T-helper 1 cell (primary cell): ENCODE measurements at places on chromosomes 6 and 20.
A peak's percentile ranks its signal among the peaks of the same experiment; 100 is the strongest.

DNA sequence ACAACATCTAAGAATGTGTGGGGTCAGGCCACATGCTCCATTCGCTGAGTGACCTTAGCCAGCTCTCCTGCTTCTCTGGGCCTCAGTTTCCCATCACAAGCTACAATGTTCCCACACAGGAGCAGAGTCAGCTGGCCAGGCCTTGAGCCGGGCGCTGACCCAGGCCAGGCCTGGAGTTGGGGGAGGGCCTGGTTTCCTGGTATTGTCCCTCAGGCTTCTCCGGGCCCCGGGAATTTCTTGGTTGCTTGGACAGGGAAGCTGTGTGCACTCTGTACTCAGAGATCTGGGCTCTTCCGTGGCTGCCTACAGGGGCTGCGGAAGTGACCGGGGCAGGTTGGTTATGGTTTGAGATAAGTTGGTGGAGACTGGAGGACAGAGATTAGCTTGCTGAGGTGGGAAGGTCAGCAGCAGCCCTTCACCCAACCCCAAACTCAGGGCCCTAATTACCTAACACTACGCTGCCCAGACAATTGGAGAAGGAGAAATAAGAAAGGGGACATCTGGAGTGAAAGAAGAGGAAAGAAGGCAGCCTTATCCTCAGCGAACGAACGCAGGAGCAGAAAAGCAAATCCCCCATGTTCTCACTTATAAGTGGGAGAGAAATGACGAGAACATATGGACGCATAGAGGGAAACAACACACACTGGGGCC is 6.2 kb downstream of the TGM2 start:
- DNase-seq: no peak

- no peak for DNase-seq
These were observed 246.5 kb downstream of the TBX18 start for GRCh38 chr6:84517741-84518530.

GRCh38 chr6:28863604-28864325 is 60.0 kb downstream of the TRIM27 start:
- DNase-seq: peak; percentile 72

DNA sequence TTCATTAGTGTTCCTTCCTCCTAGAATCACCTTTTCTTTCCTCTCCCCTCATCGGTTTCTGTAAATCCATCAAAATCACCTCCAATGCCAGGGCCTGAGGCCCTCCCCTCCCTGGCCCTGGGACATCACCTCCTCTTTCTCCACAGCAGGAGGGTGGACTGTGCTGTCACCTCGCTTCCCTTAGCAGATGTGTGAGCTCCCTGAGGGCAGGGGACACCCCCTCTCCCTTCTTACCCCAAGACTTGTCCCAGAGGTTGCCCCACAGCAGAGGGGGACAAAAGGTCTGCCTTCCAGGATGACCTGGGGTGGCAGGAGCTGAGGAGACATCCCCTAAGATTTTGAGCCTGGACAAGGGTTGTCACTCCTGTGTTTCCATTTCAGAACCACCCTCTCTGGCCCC is 5.9 kb downstream of the ULBP1 start:
- DNase-seq: no peak

- DNase-seq: no peak
These were observed 53.0 kb downstream of the SNAP25 start for GRCh38 chr20:10271494-10272219.

DNA sequence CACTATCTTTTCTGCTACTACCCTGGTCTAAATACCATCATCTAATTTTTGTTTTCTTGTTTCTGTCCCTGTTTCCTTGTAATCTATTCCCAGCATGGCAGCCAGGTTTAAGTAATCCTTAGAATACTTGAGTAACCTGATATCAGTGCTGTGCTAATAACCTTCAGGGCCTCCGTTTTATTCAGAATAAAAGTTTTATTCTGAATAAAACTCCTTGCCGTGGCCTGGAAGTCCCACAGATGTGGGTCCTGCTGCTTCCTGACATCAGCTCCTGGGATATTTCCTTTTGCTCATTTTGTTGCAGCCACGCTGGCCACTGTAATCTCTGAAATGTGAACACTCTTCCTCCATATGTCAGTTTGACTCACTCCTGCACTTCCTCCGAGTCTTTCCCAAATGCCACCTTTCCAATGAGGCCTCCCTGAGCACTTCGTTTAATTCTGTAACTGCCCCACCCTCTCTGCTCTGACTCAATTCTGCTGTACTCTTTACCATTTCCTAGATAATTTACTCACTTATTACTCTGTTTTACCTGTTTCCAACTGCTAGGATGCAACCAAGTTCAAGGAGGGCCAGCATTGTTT is 114.0 kb upstream of the FOXA2 start:
- DNase-seq: no peak

- DNase-seq: no peak
These were observed 271.5 kb downstream of the FOXA2 start for GRCh38 chr20:22312744-22313346.

DNA sequence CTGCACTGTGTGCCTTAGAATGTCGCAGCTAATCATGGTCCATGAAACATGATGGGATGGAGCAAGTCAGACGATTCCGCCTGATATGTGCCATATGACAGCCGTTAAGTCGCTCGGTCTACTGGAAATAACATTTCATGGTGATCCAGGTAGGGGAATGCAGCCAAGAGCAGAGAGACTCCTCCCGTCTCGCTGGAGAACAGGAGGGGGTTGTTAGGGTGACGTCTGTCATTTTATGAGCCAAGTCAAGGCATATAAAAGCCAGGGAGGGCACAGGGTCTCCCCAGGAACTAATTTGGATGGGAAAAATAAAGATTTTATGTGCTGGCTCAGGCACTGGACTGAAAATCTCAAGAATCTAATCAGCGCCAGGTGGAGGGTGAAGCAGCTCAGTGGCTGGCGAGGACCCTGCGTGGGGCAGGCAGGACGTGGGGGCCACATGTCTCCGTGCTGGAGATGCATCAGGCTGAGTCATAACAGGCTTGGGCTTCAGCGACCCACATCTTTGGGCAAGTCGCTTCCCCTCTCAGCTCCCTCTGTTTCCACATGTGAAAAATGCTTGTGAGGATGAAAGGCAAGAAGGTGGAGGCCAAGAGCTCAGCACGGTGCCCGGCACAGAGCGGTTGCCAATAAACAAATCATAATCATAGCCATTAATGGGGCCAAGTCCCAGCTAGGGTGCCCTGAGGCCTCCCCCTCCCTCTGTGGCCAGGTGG is 234.6 kb downstream of the ANKRD60 start:
- DNase-seq: no peak

- no peak for DNase-seq
These were observed 306.9 kb downstream of the LRFN2 start for GRCh38 chr6:40280231-40280630.

- no peak for DNase-seq
These were observed 19.3 kb upstream of the AHCY start for GRCh38 chr20:34322267-34323105.

DNA sequence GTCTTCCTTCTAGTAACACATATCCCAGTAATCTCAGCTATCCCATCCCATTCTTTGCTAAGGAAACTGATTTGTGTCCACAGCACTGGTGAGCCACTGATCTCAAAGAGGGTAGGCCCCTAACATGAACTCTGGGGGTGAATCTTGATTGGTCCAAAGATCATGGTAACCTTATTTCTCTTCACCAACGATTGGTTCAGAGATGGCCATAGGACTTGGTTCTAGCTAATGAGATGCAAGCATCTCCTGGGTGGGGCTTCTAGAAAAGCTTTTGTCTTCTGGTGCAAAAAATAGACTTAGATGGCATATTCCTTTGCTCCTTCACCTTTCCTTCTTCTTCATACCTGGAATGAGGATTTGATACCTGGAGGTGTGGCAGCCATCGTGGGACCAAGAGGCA is 43.8 kb upstream of the SIRPA start:
- DNase-seq: no peak

DNA sequence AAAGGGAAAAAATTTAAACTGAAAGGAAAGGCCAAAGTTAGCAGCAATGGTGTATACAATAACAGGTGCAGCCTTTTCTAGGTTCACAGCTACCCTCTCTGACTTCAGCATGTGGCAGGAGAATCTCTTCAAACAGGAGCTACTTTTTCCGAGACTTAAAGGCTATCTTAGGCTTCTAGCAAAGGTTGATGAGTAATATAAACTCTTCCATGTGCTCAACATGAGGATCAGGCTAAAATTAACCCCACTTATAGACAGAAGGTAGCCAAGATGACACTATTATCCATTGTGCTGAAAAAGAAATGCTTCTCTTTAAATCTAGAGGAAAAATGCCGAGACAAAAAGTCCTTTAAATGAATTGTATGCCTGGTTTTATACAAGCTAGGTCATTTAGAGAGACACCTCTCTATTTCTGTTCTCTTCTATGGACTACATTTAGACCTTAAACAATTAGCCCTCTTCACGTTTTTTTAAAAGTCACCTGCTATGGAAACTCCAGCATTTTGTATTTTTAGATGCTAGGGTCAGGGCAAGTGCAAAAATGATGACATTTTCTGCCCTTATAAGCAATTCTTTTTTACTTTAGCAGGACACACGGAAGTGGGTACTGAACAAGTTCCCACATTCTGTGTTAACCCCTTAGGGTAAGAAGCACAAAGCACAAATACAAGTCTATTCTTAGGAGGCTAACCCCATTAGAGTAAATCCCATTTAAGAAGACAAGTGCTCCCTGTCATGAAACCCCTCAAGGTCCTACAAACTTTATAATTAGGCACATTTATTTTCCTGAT is 216.8 kb upstream of the CITED2 start:
- no peak for DNase-seq

- DNase-seq: no peak
These were observed 180.1 kb upstream of the PDE10A start for GRCh38 chr6:165843121-165843520.

DNA sequence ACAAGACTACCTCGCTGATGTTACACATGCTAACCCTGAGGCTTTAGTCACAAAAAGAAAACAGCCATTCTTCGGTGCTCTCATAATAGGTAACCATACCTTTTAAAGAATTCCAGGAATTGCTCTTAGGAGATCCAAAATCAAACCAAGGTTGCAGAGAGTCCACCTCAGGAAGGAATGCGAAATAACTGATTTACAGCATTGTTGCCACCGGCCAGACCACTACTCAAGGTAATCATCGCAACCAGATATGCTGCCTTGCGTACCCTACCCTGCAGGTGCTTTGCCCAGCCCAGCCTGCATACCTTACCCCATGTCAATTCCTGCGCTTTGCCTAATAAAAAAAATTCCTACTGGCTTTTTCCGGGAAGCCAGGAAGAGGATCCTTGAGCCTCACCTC is 27.0 kb downstream of the NUP153 start:
- no peak for DNase-seq

DNA sequence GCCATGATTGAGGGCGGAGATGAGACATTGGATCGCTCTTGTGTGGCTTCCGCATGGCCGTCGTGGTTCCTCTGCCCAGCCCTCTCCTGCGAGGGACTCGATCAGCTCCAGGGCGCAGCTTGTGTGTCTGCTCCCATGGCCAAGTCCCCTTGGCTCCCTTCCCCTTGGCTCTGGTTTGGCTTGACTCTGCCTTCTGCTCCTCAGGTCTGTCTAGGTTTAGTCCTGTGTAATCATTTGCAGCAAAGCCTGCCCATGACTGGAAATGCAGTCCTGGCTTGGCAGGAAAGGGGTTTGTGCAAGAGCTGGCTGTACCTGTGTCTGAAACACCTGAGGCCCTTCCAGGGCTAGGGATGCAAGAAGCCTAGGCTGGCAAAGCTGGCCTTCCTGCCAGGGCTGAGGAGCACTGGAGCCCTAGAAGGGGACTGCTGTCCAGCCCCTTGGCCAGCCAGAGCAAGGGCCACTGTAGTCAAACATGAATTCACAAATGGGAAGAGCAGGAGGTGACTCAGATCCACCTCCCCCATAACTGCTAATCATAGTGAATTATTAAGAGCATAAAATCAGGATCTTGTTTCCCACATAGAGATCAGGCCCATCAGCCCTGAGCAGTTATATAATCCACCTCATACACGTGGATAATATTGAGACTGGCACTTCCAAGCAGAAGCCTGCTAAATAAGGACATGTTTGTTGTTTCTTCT is 196.8 kb downstream of the FARS2 start:
- DNase-seq: no peak

DNA sequence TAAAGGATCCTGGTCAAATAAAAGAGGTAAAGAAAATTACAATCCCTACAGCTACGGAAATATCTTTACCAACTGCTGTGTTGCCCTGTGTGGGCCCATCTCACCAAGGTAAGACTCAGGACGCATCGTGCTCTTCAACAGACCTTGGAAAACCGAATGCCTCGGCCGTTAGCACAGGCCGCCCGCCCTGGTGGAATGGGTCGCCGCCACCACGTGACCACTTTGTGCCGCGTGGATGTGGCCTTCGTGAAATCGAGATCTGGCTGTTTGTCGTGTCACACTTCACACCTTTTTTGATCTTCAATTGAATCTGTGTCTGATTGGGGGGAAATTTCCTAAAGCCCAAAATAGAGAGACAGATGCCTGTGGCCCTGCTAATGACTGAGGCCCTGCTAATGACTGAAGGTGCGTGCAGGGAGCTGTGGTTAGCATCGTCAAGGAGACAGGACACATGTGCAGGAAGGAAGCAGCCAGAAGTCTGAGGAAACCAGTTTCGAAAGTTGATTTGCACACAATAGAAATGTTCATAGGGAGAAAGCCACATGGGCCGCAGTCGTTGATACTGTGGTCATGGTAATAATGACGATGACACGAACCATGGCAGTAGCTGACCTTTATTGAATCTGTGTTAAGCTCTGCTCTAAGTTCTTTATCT is 175.7 kb upstream of the SNX9 start:
- DNase-seq: peak; percentile 62

DNA sequence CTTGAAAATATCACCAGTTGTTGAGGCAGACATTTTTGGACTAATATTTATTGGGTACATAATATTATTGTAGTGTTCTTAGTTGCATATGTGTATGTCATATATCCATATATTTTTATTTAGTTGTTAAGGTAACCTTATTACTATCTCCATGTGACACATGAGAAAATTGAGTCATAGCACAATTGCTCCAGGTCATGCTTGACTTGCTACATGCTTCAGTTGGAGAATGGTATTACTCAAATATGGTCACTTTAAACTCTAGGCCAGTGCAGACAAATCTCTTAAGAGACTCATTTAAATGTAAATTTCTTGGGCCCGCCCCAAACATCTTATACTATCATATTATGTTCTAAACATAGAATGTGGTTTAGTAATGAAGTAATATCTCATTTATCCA is 246.1 kb downstream of the RIMS1 start:
- no peak for DNase-seq

- no peak for DNase-seq
These were observed 87.9 kb downstream of the HUS1B start for GRCh38 chr6:568954-569523.

GRCh38 chr6:168834801-168835200 is 393.8 kb downstream of the SMOC2 start:
- DNase-seq: no peak

GRCh38 chr6:3701631-3702030 is 49.9 kb downstream of the PXDC1 start:
- no peak for DNase-seq

- DNase-seq: no peak
These were observed 891 bp downstream of the RIPPLY2 start for GRCh38 chr6:83854001-83854501.

GRCh38 chr20:19205981-19206396 is 6.5 kb upstream of the SLC24A3 start:
- peak; percentile 6 for DNase-seq

GRCh38 chr6:43508481-43509141 is 1.5 kb downstream of the LRRC73 start:
- no peak for DNase-seq

- DNase-seq: no peak
These were observed 650.7 kb downstream of the KIF16B start for GRCh38 chr20:15922556-15922955.

- no peak for DNase-seq
These were observed 71.8 kb downstream of the FIG4 start for GRCh38 chr6:109762769-109763441.

GRCh38 chr6:144397141-144397540 is 112.0 kb downstream of the UTRN start:
- no peak for DNase-seq
